CD4-positive, alpha-beta T cell treated with Interleukin-17A for 4 hours (primary cell): ENCODE measurements at places on chromosomes 4 and X.

- DNase-seq: no peak
Observed at GRCh38 chr4:158523990-158524535, 2.4 kb downstream of the RXFP1 start.

GRCh38 chr4:125432078-125432477, 117.3 kb downstream of the FAT4 start:
- DNase-seq: no peak

GRCh38 chr4:181835348-181835747, 407.9 kb upstream of the TENM3 start:
- DNase-seq: no peak

- DNase-seq: no peak
Observed at GRCh38 chr4:148608968-148609367, 166.8 kb upstream of the NR3C2 start.

GRCh38 chr4:119032921-119033685, 102.5 kb upstream of the MYOZ2 start:
- DNase-seq: no peak

GRCh38 chr4:88938138-88938537, 118.8 kb downstream of the FAM13A start:
- DNase-seq: no peak

GRCh38 chr4:45713996-45714395, 409.9 kb downstream of the GABRG1 start:
- no peak for DNase-seq

DNA sequence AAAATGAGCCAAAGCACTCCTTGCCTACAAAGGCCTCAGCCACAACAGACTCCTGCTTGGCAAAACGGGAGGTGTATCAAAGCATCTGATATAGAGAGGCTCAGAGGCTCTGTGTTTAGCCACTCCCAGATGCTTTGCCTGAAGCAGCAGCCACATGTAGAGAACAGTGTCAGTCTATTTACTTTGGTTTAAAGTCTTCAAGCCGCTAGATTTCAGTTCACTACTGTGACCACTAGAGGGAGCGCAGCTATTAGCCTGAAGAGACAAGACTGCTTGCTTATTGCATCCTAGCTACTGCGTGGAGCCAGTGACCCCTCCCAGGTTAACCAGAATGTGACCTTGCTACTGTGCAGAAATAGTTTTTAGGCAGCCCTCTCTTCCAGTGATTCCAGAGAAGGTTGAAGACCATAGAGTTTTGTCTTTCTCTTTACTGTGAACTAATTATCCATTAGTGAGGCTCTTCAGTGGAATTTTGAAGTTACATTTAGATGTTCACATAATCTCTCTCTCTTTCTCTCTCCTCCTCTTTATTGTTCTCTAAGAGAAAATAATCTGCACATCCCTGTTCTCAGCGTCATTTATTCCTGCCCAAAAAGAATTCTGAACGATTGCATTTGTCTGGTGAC, 39.3 kb downstream of the BMP3 start:
- DNase-seq: peak; percentile 58

- no peak for DNase-seq
Observed at GRCh38 chr4:100290585-100290984, 100.3 kb upstream of the DDIT4L start.

- no peak for DNase-seq
Observed at GRCh38 chr4:127103681-127104115, 529.1 kb upstream of the INTU start.

DNA sequence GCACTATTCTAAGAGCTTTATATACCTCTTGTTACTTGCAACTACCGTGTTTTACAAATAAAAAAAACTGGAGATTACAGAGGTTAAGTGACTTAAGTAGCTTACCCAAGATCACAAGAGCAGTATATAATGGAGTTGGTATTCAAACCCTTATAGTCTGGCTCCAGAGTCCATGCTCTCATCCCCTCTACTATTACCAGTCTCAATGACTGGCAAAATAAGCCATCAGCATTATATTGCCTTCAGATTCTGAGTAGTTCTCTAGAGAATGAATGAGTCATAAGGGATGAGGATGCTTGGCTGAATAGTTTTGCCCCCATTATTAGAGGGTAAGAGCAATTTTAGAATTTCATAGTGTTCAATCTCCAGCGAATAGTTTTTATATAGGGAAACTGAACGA, 170.1 kb upstream of the ATOH1 start:
- no peak for DNase-seq

DNA sequence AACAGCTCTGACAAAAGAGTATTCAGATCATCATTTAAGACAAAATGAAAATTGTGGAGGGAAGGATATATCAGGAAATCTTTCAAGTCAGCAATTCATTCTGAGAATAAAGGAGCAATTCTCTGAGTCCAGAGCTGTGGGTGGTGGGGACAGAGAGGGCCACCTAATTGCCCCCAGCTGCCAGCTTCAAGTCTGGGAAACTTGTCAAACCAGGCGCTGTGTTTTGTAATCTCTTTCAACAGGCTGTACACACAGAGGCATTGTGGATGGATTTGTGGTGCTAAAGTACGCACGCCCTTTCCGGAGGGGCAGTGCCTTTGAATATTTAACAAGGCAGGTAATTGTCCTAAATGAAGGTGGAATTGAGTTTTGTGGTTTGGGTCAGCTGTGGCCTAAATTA, 591.1 kb upstream of the BOD1L1 start:
- no peak for DNase-seq

- no peak for DNase-seq
Observed at GRCh38 chr4:151541389-151542071, 132.6 kb downstream of the FHIP1A start.

GRCh38 chrX:21802839-21803238, 36.6 kb upstream of the MBTPS2 start:
- no peak for DNase-seq

GRCh38 chr4:103496800-103497199, 223.0 kb downstream of the TACR3 start:
- DNase-seq: no peak

GRCh38 chrX:81957318-81957717, 755.4 kb downstream of the SH3BGRL start:
- no peak for DNase-seq

- no peak for DNase-seq
Observed at GRCh38 chrX:43003204-43003565, 225.2 kb upstream of the PPP1R2C start.

- DNase-seq: no peak
Observed at GRCh38 chr4:60216752-60217151, 983.4 kb upstream of the ADGRL3 start.

- no peak for DNase-seq
Observed at GRCh38 chr4:185779517-185779916, 32.5 kb downstream of the SORBS2 start.

DNA sequence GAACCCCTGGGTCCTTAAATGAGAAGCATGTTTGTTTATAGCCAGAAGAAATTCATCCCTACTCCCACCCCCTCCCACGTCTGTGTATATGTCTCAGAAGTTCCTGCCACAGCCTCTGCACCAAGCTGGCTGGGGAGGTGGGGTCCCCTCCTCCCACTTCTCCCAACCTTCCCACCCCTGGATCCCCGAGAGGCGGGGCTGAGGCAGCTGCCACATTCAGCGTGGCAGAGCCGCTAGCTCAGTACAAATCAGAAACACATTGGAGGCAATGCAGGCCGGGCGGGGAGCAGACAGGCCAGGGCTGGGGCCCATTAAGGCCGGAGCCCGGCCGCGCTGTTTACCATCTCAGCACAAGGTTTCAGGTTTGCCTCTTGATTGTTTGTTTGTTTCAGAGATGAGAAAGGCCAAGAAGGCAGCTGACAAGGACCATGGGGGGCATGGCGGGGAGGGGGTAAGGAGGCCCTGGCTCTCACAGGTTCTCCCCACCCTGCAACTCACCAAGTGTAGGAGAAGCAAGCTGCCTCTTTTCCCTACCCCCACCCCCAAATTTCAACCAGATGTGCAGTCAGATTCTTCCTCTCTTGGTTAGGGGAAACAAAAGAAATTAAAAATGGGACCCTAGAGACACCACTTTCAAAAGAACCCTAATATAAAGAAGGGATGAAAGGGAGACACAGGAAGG, 22.3 kb downstream of the PJA1 start:
- DNase-seq: no peak

DNA sequence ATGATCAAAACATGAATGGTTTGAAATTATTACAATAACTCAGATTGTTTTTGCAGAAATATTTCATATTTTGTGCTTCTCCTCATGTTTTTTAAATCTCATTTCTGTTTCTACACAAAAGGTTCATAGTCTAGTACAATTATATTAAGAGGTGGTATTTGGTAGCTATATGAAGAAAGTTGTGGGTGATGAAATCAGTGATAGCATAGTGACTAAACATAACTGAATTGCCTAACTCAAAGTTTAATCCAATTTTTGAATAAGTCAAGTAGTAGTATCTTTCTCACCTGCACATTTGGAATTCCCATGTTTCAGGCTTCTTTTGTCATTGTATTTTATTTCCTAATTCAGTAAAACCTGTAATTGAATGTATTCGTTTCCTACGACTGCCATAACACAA, 648.7 kb downstream of the GRID2 start:
- no peak for DNase-seq

- DNase-seq: no peak
Observed at GRCh38 chrX:139640259-139640658, 67.7 kb downstream of the MCF2 start.

- DNase-seq: no peak
Observed at GRCh38 chr4:114005569-114006442, 26.4 kb upstream of the ARSJ start.

GRCh38 chr4:127479031-127479622, 153.6 kb upstream of the INTU start:
- DNase-seq: no peak

- DNase-seq: no peak
Observed at GRCh38 chr4:10421344-10422055, 35.7 kb downstream of the ZNF518B start.

GRCh38 chr4:48375651-48376304, 34.4 kb downstream of the SLAIN2 start:
- DNase-seq: no peak

GRCh38 chrX:9598344-9598743, 133.5 kb downstream of the TBL1X start:
- no peak for DNase-seq

- no peak for DNase-seq
Observed at GRCh38 chrX:72536542-72536941, 36.1 kb downstream of the HDAC8 start.
